ENCODE measurements at places on chromosomes 7 and 10.

- H3K27me3 ChIP-seq = no peaks in the 10 kb centered on the region
- H3K27ac ChIP-seq = no peak overlapping the region
- no peaks in the 10 kb centered on the region for H3K36me3 ChIP-seq
- no peak overlapping the region for H3K4me3 ChIP-seq
- DNase-seq = no peak
- no peaks in the 10 kb centered on the region for H3K4me1 ChIP-seq
These were observed 2.2 kb upstream of the GRIFIN start for GRCh38 chr7:2478399-2478785.

GRCh38 chr7:107902381-107902780 lies 11.4 kb downstream of the DLD start:
- no peaks in the 10 kb centered on the region for H3K27me3 ChIP-seq
- no peak for DNase-seq

DNA sequence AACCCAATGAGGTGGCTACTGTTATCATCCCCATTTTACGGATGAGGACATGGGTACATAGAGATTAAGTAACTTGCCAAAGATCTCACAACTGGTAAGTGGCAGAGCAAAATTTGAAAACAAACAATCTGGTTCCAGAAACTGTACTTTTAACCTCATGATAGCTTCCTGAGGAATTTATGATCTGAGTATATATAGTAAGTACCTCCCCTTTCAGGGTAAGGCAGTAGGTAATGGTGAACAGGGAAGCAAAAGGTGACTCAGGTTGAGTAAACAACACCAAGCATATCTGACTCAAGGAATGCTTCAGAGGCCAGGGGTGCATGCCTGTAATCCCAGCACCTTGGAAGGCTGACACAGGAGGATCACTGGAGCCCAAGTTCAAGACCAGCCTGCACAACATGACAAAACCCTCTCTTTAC lies 21.1 kb downstream of the KLLN start:
- peak overlapping the region; percentile 31 for H3K27ac ChIP-seq
- peaks cover 13% of the 10 kb centered on the region for H3K4me1 ChIP-seq
- no peaks in the 10 kb centered on the region for H3K27me3 ChIP-seq
- no peak for DNase-seq

DNA sequence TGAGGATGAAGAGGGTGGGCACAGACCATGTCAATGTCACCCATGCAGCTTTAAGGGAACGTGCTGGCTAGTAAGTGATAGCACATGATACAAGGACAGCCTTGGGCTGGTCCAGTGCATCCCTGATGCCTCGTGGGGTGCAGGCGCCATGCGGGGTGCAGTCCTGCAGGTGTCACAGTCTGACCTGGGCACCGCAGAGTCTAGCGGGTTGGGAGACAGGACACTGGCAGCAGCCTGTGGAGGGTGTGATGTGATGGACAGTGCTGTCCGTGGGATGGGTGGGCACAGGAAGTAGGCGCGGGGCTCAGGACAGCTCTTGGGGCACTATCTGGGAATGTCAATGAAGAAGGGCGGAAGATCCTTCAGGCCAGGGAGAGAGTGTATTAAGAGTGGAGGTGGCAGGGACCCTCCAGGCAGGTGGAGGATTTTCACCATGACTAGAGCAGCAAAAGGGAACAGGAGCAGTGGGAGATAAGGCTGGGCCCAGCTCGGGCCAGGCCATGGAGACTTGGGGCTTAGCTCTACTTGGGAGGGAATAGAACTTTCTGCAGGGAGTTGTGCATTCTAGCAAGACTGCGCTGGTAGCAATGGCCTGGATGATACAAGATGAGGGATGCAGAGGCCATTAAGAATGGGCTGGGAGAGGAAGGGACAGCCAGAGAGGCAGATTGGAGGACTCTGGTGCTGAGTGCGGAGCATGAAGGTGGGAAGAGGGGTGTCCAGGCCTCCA lies 122.5 kb downstream of the PTPN20 start:
- no peak overlapping the region for H3K27ac ChIP-seq
- H3K27me3 ChIP-seq = peaks cover 8% of the 10 kb centered on the region
- no peak for DNase-seq
- H3K4me1 ChIP-seq = no peaks in the 10 kb centered on the region
- no peaks in the 10 kb centered on the region for H3K36me3 ChIP-seq
- H3K4me3 ChIP-seq = no peak overlapping the region

DNA sequence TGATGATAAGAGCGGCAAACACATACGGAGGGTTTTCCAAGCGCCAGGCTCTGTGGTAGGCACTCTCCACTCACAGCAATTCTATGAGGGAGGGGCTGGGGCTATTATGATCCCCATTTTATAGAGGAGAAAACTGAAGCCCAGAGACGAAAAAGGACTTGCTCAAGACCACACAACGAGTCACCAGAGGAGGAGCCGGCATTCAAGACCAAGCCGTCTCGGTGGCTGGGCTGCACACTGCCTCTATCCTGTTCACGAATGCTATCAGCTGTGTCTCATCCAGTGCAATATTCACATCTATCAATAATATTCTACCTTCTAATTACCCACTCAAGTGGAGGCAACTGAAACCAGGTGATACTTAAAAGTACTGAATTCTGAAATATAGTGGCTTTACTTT lies 67.8 kb upstream of the NMT2 start:
- H3K27ac ChIP-seq = no peak overlapping the region
- H3K4me1 ChIP-seq = no peaks in the 10 kb centered on the region
- DNase-seq = no peak
- no peaks in the 10 kb centered on the region for H3K27me3 ChIP-seq

DNA sequence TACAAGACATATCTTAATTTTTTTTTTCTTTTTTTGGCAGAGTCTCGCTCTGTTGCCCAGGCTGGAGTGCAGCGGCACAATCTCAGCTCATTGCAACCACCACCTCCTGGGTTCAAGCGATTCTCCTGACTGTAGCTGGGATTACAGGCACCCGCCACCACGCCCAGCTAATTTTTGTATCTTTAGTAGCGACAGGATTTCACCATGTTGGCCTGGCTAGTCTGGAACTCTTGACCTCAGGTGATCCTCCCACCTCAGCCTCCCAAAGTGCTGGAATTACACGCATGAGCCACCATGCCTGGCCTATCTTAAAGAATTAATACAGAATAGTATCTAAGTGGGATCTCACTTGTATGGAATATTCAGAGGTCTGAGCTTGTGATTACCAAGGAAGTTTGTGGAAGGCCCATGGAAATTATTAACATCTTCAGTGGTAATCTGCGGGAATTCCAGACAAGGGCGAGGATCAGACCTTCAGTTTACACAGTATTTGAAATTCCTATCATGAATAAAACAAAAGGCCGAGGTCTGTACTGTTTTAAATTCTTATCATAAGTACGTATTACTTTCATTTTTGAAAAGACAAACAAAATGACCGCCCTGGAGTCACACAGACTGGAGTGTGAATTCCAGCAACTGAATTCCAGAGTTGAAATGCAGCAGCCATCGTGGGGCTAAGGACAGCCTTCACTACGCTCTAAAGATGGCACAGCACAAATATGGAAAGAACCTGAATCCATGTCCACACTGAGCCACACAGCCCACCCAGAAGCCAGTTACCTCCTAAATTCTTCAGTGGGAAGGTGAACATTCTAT lies 16.7 kb downstream of the GPRIN2 start:
- H3K4me3 ChIP-seq = no peak overlapping the region
- no peak overlapping the region for H3K27ac ChIP-seq
- H3K27me3 ChIP-seq = peaks cover 19% of the 10 kb centered on the region
- no peak for DNase-seq

DNA sequence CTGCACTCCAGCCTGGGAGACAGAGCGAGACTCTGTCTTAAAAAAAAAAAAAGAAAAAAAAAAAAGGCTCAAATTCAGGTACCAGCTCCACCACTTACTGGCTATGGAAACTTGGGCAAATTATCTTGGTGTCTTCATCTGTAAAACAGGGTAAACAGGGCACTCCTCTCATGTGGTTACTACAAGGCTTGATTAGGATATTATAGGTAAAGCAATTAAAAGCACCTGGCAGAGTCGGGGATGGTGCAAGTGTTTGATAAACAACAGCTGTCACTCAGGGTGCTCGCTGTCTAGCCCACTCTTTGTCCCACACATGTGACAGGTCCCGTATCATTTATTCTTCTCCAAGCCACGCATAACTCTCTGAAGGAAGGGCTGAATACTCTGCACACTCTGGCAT lies 96.9 kb downstream of the SORBS1 start:
- H3K27me3 ChIP-seq = peaks cover 15% of the 10 kb centered on the region
- H3K4me1 ChIP-seq = no peaks in the 10 kb centered on the region
- no peaks in the 10 kb centered on the region for H3K36me3 ChIP-seq
- no peak overlapping the region for H3K27ac ChIP-seq
- H3K4me3 ChIP-seq = no peak overlapping the region
- DNase-seq = no peak

DNA sequence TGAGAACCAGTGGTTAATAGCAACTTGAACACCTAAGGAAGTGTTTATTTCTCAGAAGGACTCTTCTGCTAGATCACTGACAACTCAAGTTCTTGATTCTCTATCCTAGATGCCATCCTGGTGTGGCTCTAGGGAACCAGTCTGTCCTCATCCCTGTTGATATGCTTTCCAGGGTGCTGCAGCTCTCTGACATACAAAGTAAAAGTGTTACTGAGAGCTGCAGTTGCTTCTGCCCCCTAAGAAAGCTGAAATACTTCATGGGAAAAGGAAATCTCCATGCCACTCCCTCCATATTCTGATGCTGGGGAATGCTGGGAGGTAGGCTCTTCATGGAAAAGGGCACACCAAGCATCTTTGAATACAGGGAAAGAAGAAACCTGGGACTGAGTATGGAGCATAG lies 168.1 kb downstream of the KLF6 start:
- no peak overlapping the region for H3K4me3 ChIP-seq
- DNase-seq = no peak
- H3K27me3 ChIP-seq = no peaks in the 10 kb centered on the region
- no peak overlapping the region for H3K27ac ChIP-seq

- peaks cover 12% of the 10 kb centered on the region for H3K4me1 ChIP-seq
- H3K36me3 ChIP-seq = no peaks in the 10 kb centered on the region
- H3K27me3 ChIP-seq = no peaks in the 10 kb centered on the region
- H3K4me3 ChIP-seq = no peak overlapping the region
- H3K27ac ChIP-seq = no peak overlapping the region
- no peak for DNase-seq
These were observed 177.3 kb downstream of the NSUN6 start for GRCh38 chr10:18474118-18474455.

- H3K4me1 ChIP-seq = peaks cover 3% of the 10 kb centered on the region
- H3K4me3 ChIP-seq = no peak overlapping the region
- H3K36me3 ChIP-seq = peaks cover under 1% of the 10 kb centered on the region
- H3K27me3 ChIP-seq = no peaks in the 10 kb centered on the region
- H3K27ac ChIP-seq = no peak overlapping the region
These were observed 69.1 kb upstream of the MXI1 start for GRCh38 chr10:110138197-110138812.

- no peaks in the 10 kb centered on the region for H3K27me3 ChIP-seq
- no peaks in the 10 kb centered on the region for H3K4me1 ChIP-seq
- no peak overlapping the region for H3K4me3 ChIP-seq
- no peak overlapping the region for H3K27ac ChIP-seq
- no peaks in the 10 kb centered on the region for H3K36me3 ChIP-seq
These were observed 179.9 kb downstream of the SEMA3E start for GRCh38 chr7:83469076-83469475.

DNA sequence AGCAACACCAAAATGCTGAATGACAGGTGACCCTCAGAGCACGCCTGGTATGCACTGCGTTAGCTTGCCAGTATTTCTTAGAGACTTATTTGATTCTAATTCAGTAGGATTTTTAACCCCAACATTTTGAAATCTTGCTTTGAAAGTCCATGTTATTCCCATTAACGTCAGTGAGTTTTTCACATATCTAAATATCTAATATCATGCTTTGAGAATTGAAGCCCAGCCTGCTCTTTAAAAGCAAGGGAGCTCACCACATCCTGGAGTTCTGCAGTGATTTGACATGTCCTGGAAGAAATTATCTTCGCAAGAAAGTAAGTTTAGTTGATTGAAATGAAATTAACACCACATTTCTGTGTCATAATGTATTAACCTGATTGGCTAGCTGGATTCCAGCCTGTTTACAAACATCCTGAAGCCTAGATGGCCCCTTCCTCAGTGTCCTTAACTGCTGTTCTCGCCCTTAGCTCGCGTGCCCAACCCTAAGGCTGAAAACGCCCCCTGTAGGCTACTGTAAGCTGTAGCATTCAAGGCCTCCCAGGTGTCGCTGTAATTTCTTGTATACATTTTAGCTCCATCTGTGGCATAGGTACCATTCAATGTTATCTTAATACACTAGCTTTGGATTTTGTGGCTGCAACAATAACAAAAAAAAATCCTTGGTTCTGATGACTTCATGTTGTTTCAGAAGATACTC lies 191.5 kb downstream of the MGMT start:
- H3K36me3 ChIP-seq = no peaks in the 10 kb centered on the region
- no peaks in the 10 kb centered on the region for H3K4me1 ChIP-seq
- H3K27me3 ChIP-seq = no peaks in the 10 kb centered on the region
- no peak for DNase-seq

- no peak overlapping the region for H3K4me3 ChIP-seq
- peaks cover 28% of the 10 kb centered on the region for H3K36me3 ChIP-seq
- no peaks in the 10 kb centered on the region for H3K27me3 ChIP-seq
These were observed 2.6 kb downstream of the ZNF775 start for GRCh38 chr7:150381785-150382122.

DNA sequence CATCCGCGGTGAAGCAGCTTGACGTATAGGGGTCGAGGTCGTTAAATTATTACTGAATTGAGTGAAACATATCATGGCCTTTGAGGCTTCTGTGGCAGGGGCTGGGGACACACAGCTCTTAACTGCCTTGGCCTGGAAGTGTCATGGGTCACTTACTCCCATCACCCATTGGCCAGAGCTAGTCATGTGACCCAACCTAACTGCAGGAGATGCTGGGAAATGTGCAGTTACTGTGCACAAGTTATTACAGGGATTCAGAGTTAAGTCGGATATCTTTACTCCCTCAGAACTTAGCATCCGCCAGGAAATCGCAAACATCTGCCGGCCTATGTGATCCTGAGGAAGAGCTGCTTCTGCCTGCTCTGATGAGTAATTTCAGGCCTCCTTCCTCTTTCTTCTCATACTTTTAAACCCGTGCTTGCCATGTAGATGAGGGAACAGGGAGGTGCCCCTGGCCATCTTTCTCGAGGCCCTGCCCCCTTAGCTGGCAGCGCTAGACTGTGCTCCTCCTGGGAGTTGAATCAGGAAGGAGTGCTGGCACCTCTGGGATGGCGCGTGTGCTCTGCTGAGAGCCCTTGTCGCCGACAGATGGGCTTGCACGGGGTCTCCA lies 203.6 kb downstream of the TCF7L2 start:
- no peak overlapping the region for H3K4me3 ChIP-seq
- no peaks in the 10 kb centered on the region for H3K27me3 ChIP-seq
- peaks cover 91% of the 10 kb centered on the region for H3K36me3 ChIP-seq
- H3K27ac ChIP-seq = no peak overlapping the region
- H3K4me1 ChIP-seq = no peaks in the 10 kb centered on the region
- DNase-seq = no peak
